Left lobe of liver (tissue), 2 donors: ENCODE measurements at places on chromosomes 4 and X. TPM values are rescaled to one million over a fixed set of nuclear protein-coding genes. Genes with fewer than 3 reads are reported as not detected.

Gene CXCL11
- not detected for total RNA-seq

Gene HTN1
- not detected for total RNA-seq

Gene EXOSC9
- total RNA-seq, result 5.0 TPM

Gene CFP
- 13.8 TPM for total RNA-seq

Gene NAA10
- 38.0 TPM for total RNA-seq

Gene USP51
- 0.38 TPM for total RNA-seq

Gene SSX4B
- not detected for total RNA-seq

Gene RASSF6
- 0.23 TPM for total RNA-seq
